Cortex of kidney (tissue), 1 donor: ENCODE measurements at places on chromosomes 7 and 10.

DNA sequence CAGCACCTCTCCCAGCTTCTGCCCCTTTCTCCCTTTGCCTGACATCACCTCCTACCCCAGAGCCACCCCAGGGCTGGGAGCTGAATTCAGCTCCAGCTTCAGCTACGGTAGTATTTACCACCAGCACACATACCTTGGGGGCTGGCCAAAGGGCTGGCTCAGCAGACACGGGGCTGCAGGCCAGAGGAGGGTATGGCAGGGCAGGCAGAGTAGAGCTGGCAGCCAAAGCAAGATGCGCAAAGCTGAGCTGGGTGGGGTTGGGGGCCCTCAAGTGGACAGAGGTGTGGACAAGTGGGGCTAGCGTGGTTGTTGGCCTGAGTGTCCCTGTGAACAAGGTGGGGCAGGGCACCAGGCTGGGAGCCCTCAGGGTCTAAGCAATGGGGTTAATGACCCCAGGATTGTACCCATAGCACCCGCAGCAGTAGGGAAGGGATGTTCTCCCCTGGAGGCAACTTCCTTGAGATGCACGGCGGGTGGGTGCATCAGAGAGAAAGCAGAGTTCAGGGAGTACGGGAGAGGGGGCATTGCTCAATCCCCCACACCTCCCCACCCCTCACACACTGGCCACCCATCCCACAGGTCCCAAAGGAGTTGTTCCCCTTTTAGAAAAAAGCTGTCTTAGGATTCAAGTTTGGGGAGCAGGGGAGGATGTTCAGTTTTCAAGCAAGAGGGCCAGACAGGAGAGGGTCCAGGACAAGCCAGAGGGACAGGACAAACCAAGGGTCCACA, 8.0 kb downstream of the VSIR start:
- no peak for DNase-seq

DNA sequence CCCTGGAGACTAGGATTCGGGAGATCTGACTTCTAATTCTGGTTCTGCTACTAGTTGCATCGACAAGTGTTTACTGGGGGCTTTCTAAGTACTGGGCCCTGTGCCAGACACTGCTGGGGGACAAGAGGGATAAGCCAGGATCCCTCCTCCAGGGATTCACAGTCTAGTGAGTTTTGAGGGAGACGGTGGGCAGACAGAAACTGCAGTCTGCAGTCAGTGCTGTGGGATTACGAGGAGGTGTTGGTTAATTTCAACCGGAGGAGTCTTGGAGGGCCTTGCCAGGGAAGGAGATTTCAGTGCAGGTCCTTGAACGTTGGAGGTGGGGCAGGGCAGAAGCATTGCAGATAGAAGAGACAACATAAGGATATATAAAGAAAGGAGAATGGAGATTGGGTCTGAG, 3.5 kb upstream of the KCNH2 start:
- DNase-seq, result no peak

DNA sequence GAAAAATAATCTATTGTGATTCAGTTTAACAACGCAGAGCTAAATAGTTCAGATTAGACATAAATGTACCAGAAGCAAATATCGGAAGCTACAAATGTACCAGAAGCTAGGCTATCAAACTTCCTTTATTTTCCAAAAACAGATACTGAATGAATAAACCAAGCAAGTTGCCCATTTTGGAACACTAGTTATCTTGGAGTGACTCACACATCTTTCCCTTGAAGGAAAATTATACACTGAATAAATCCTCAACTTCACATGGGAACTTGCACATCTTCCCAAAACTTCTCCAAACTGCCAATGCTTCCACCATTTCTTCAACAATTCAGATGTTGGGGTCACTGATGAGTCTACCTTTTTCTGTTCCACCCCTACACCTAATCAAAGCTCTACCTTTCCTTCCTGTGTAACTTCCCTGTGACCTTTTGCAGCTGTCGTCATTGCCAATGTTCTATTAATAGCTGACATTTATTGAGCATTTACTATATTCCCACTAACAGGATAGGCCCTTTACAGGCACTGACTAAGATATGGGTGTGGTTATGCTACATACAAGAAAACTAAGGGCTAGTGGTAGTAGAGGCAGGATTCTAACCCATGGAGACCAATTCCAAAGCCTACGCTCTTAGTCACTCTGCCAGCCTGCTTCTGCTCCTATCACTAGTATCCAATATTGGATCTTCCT, 22.7 kb downstream of the RELN start:
- DNase-seq, result no peak

GRCh38 chr7:1934756-1935155, 264.7 kb downstream of the ELFN1 start:
- no peak for DNase-seq

GRCh38 chr10:110348336-110348735, 43.6 kb upstream of the SMNDC1 start:
- no peak for DNase-seq

DNA sequence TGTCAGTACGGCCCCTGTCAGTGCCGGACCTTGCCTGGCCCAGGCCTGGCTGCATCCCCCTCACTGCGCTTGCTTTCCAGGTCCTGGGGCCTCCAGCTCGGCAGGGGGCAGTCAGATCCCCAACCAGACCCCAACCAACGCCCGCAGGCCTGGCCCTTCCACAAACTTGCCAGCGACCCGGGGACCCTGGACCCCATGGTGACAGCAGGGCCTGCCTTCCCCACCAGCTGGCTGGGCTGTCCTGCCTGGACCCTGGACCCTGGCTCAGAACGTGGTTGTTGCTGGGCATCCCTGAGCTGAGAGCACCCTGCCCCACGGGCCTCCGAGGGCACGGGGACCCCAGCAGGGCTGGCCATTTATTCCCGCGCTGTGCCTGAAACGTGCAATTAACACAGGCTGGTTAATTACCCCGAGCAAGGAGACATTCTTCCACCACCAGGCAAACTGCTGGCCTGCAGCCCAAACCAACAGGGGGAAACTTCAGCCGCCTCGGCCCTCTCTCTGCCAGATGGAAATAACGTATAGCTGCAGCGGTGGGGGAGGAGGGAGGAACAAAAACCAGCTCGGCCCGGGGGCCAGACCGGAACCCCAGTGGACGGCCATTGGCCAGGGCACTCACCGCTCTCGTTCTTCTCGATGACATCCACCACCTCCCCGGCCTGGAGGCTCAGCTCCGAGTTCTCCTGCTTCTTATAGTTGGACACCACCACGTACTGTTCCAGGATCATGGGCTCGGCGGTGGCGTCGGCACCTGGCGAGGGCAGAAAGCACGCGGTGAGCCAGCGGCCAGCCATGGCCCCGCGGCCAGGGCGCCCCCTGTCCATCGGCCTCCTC, 167.1 kb downstream of the NEURL1 start:
- DNase-seq, result no peak

GRCh38 chr7:2260820-2261219, 18.8 kb downstream of the NUDT1 start:
- no peak for DNase-seq

GRCh38 chr10:33335551-33335800, 1.0 kb upstream of the NRP1 start:
- no peak for DNase-seq

DNA sequence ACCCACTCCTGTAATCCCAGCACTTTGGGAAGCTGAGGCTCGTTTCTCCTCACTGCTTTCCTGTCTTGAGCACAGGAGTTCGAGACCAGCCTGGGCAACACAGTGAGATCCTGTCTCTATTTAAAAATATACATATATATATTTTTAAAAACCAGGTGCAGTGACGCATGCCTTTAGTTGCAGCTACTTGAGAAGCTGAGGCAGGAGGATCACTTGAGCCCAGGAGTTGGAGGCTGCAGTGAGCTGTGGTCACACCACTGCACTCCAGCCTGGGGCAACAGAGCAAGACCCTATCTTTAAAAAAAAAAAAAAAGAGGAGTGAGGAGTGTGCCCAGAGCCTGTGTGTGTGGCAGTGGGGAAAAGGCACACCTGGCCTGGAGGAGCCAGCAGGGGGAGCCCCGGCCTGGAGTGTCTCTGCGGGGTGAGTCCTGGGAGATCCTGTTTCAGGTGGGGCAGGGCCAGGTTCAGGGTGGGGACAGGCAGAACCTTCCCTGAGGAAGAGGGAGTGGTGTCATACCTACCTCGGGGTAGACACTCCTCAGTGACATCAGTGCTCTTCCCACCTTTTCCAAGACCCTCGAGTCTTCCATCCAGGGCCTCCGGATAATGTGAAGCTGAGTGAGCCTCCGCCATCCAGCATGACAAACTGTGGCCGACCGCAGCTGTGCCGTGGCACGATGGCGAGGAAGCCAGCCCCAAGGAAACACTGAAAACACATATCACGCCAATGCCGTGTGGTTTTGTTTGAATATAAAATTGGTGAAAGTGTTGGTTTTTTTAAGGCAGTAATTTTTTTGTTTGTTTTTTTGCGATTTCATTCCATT, 9.0 kb upstream of the ARPC1B start:
- no peak for DNase-seq

- no peak for DNase-seq
Observed at GRCh38 chr10:62079885-62080559, 178.5 kb downstream of the ARID5B start.

DNA sequence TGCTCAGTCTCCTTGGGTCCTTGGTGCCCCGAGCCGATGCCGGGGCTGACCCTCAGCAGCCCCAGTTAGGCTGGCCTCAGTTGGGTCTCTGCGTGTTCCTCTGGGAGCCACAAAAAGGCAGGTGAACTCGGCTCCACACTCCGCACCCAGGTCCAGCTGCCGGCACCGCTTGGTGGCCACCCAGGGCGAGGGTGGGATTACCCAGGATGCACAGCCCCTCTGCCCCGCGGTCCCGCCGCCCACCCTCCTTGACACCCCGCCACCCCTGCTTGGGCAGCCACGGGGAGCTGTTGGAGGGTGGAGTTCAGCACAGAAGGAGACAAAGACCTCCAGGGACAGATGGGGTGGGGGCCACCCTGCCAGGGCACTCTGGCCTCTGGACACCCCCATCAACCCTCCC, 17.7 kb downstream of the VENTX start:
- no peak for DNase-seq

DNA sequence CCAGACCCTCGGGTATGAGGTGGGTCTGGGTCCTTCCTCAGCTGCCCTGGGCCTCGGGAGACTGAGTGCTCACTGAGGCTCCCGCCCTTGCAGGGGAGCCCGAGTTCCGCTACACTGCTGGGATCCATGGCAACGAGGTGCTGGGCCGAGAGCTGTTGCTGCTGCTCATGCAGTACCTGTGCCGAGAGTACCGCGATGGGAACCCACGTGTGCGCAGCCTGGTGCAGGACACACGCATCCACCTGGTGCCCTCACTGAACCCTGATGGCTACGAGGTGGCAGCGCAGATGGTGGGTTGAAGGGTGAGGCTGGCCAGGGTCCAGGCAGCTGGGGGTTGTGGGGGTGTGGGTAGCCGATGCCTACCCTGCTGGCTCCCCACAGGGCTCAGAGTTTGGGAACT, 7.6 kb downstream of the AEBP1 start:
- DNase-seq, result no peak

DNA sequence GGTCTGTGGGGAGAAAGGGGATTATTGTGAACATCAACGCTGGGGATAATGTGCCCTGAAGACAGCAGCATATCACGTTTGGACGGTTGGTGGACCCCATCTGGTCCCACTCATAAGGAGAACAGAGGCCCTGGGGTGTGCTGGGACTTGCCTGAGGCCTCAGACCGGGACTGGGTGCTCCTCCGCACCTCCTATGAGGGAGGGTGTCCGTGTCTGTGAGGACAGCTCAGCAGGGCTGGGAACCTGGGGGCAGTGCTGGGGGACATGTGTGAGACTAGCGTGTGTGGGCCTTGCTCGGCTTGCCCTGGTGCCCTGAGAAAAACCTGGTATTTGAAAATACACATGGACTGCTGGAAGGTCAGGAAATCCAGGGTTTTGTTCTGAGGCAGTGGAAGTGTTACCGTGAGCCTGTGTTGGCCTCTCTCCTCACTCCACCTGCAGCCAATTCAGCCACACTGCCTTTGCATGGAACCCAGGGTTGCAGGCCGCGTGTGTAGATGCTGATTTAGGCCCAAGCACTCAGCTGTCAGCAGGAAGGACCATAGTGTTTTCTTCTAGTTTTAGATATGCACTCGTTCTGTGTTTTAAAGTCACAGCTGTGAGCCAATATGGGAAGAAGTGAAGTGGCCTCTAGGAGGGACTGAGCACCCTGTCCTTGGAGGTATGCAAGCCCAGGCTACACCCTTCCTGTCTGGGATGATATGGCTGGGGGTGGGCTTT, 13.4 kb upstream of the SH2D4B start:
- no peak for DNase-seq

DNA sequence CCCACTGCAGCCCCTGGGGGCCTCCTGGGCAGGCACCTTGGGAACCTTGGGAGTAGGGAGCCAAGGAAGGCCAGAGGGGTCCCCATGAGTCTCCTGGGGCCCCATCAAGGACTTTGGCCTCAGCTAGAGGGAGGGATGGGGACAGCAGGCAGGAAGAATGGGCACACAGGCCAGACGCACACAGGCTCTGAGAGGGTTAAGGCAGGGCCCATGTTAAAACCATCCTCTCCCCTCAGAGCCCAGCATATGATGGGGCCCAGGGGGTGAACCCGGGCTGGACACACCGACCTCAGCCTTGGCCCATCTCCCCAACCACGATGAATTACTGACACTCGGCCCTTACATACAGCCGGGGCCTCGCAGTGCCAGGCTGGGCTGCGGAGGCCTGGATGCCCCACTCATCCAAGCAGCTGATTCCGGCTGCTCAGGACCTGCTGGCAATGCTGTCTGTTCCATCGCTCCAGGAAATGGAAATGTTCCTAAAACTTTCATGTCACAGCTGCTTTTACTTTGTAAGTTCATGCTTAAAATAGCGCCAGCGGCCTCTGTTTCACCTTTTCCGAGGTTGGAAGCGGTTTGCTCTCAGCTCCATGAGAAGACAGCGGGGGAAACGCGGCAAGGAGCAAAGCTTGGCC, 17.3 kb upstream of the INPP5A start:
- no peak for DNase-seq

DNA sequence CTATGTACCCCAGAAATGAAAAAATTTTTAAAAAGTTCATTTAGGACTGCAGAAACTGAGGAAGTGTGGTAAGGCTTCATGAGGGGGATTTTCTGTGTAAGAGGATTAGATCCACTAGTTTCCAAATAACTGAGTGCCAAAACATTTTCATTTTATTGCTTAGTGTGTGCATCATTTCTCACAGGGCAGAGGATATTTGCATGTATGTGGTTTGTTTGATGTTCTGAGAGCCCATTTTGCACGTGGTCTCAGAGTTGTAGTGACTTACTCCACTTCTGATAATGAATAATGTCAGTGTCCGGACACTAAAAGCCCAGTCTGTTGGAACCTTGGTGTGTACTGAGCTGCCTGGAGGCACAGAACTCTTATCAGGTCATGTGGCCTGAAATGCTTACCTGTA, 299.9 kb downstream of the AUTS2 start:
- no peak for DNase-seq

- DNase-seq, result no peak
Observed at GRCh38 chr7:92674379-92674778, 84.2 kb upstream of the FAM133B start.

DNA sequence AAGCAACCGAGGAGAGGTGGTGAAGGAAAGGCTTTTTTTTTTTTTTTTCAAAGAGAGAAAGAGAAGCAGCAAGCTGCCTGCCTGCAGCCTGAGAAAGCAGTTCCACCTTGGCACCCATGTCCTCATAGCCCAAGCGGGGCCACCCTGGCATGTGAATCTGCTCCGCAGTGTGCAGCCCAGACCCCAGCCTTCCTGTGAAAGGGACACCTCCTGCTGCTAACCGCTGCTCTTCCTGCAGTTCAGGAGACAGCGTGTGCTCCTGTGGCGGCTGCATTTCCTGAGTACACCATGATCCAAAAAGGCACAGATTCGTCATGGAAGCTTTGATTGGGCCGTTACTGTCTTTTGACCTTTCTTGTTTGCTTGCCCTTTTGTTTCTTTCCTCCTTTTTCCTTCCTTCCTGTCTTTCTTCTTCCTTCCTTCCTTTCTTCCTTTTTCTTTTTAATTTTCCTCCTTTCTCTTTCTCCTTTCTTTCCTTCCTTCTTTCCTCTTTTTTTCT, 38.1 kb downstream of the IKZF1 start:
- no peak for DNase-seq
